Central memory CD4-positive, alpha-beta T cell (primary cell): ENCODE measurements at places on chromosomes 3 and 15.

- no peak for DNase-seq
These were observed 617.9 kb downstream of the NTRK3 start for GRCh38 chr15:87638554-87639083.

DNA sequence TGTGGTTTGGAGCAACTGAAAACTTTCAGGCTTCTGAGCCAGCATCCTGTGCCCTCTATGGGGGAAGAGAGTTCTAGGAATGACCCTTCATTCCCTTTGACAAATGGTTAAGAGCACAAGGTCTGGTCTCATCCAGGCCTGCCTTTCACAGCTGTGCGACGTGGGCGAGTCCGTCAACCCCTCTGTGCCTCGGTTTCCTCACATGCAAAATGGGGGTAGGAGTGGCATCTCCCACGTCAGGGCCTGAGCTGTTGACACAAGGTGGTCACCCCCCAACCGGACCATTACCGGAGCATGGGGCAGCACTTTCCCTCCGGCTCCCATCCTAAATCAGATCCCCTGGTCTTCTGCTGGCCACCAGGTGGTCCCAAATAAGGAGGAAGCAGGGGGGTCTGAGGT lies 70.4 kb downstream of the ATP2B2 start:
- no peak for DNase-seq

DNA sequence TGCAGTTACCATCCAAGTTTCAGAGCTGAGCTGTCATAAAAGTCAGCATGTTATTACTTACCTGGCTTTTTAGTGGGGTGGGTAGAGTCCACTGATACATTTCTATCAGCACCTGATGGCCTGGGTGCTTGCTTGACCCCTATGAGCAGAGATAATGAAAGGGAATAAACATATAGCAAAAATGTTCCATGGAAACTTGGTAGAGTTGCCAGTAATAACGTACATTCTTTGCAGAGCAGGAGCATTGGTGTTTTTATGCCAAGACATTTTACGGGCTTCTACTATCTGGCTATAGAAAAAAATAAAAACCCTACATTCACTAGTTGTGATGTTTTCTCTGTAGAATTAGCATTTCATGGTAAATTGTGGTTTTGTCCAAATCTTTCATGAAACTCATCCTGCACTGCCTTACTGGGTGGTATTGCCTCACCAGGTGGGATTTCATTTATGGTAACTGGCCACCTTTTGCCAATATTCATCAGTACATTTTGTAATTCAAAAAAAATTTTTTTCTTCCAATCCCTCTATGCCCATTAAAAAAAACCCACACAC lies 70.9 kb downstream of the TFG start:
- DNase-seq = no peak

- no peak for DNase-seq
These were observed 3.0 kb upstream of the ANKRD28 start for GRCh38 chr3:15800780-15801179.

- no peak for DNase-seq
These were observed 64.8 kb upstream of the HEG1 start for GRCh38 chr3:125120379-125121122.

DNA sequence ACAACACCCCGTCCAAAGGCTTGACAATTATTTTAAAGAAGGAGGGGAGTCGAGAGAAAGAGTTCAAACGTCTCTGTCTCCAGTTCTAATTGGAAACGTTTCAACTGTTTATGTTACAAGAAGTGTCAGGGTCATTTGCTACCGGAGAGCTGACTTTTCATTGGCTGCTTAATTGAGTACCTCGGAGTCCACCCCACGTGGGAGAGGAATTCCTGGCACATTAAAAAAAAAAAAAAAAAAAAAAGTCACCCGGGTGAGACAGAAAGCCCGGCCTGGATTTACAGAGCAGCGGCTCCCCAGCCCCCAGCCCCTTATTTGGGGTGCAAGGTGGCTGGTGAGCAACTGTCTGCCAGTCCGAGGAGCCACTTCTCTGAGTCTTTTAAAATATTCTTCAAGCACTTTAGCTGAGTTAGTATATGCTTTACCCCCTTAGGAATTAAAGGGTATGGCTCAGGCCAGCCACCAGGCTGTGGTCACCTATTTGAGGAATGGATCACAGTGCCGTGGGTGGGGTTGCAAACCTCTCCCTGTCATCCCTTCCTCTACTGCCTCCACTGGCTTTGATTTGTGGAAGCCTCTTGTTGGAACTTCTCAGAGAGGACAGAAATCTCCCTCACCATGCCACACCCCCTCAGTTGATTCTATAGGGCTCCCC lies 3.9 kb upstream of the TLE3 start:
- no peak for DNase-seq

DNA sequence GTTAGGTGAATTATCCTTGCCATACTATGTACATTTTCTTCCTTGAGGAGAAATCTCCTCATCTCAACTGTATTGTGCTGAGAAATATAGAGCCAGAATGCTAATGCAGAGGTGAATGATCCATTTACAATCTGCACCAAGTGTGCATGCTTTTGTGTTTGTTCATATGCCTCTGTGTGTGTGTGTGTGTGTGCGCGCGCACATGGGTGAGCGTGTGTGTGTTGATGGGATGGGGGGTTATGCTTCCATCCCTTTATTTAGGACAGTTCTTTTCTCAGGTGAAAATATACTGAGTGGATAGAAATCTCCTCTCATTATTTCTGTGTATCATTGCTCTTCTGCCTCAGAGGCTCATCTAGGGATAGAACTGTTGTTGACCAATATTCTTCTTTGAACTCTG lies 626.1 kb downstream of the MCTP2 start:
- no peak for DNase-seq
